ENCODE measurements at places on chromosomes 4 and X. TPM values are rescaled to one million over a fixed set of nuclear protein-coding genes. Genes with fewer than 3 reads are reported as not detected.

The SYP gene
- 0.50 TPM for total RNA-seq

The HGFAC gene
- total RNA-seq = not detected

The GPM6B gene
- total RNA-seq = not detected

The IRAK1 gene
- 66.9 TPM for total RNA-seq

The RASSF6 gene
- total RNA-seq = 0.81 TPM

The NEXMIF gene
- total RNA-seq = 1.1 TPM

The RAB40A gene
- total RNA-seq = 0.11 TPM

The CTSO gene
- 13.1 TPM for total RNA-seq

The SAGE1 gene
- not detected for total RNA-seq

The TMPRSS11A gene
- total RNA-seq = not detected

The MAGEA8 gene
- total RNA-seq = not detected

The CDKL2 gene
- 0.35 TPM for total RNA-seq

The EFHC2 gene
- 1.9 TPM for total RNA-seq
